Activated CD4-positive, alpha-beta memory T cell treated with anti-CD3 and anti-CD28 coated beads for 36 hours (primary cell): ENCODE measurements at places on chromosomes 13 and 19. TPM values are rescaled to one million over a fixed set of nuclear protein-coding genes. Genes with fewer than 3 reads are reported as not detected.

DNA sequence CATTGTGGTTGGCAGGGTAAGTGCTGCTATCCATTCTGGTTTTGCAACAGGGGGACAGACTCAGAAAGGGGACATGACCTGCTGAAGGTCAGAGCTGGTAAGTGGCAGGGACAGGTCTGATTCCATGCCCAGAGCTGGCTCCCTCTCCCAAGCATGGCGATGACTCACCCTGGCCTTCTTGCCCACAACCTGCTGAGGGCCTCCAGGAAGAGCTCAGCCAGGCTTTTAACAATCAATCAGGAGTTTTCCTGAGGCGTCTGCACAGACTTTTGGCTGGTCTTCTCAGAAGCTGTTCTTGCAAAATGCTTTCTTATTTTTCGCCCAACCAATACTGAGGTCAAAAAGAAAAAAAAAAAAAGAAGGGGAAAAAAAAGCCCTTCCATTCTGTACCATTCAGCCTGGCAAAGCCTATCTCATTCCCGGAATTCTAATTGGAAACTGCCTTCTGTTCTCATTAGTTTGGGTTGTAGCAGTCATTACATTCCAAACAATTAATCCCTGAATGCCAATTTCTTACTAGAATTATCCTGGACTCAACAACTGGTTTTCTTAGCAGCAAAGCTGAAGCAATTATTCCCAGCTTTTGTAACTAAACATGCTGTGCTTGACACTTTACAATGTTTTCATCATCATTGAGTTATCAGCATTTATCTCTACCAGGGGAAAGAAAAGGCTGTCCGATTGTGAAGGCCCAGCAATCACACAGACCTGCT lies 17.7 kb downstream of the SIAH3 start:
- H3K27me3 ChIP-seq = no peaks in the 10 kb centered on the region
- H3K4me3 ChIP-seq = no peak overlapping the region
- H3K36me3 ChIP-seq = no peaks in the 10 kb centered on the region
- H3K27ac ChIP-seq = no peak overlapping the region
- no peaks in the 10 kb centered on the region for H3K4me1 ChIP-seq

DNA sequence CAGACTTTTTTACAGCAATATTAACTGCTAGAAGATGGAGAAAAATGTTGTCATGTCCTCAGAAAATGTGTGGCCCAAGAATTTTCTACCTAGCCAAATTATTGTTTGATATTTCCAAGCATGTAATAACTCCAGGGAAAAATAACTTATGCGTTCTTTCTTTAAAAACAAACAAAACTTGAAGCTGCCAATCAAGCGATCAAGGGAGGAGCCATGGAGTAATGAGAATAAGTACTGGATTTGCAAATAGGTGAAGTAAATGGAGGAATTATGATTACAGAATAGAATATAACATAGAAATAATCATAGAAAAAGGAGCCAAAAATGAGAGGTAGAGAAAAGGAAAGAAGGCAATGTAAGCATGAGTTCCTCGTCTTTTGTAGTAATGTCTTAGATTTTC lies 225.3 kb downstream of the DLEU7 start:
- H3K4me3 ChIP-seq = no peak overlapping the region
- H3K36me3 ChIP-seq = no peaks in the 10 kb centered on the region
- no peaks in the 10 kb centered on the region for H3K4me1 ChIP-seq

GRCh38 chr19:39637891-39638290 lies 17.8 kb upstream of the LGALS16 start:
- H3K4me3 ChIP-seq = no peak overlapping the region
- H3K4me1 ChIP-seq = no peaks in the 10 kb centered on the region
- no peaks in the 10 kb centered on the region for H3K36me3 ChIP-seq
- no peak overlapping the region for H3K27ac ChIP-seq
- peaks cover 57% of the 10 kb centered on the region for H3K27me3 ChIP-seq

DNA sequence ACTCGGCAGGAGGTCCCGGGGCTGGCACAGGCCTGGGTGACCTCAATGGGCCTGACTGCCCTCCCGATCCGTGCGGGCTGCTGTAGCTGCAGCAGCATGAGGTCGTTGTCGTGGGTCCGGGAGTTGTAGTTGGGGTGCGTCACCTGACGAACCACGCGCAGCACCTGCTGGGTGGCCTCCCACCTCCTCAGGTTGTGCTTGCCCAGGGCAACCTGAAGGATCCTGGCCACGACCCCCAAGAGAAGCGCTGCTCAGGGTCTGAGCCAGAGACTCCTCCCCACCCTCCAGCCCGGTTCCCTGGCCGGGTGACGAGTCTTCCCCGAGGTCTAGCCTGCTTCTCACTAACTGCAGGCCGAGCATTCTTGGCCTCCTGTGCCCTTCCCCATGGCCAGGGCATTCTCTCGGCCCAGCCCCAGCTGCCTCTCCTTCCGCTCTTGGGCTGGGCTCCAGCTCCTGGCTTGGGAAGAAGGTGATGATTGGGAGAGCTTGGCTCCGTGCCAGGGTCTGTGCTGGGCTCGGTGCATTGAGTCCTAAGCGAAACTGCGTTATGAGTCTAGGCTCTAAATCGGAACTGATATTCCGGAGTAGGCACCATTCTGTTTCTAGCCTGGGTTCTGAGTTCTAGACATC lies 3.1 kb downstream of the KLK14 start:
- no peaks in the 10 kb centered on the region for H3K36me3 ChIP-seq
- H3K4me1 ChIP-seq = no peaks in the 10 kb centered on the region
- H3K4me3 ChIP-seq = no peak overlapping the region
- DNase-seq = no peak
- no peak overlapping the region for H3K27ac ChIP-seq
- H3K27me3 ChIP-seq = peaks cover 6% of the 10 kb centered on the region

- H3K36me3 ChIP-seq = no peaks in the 10 kb centered on the region
- H3K27me3 ChIP-seq = peaks cover 17% of the 10 kb centered on the region
- H3K4me3 ChIP-seq = no peak overlapping the region
- H3K4me1 ChIP-seq = peaks cover 17% of the 10 kb centered on the region
Measured at GRCh38 chr19:38952395-38953165, 21.8 kb downstream of the MRPS12 start.

GRCh38 chr13:43227721-43228120 lies 204.3 kb downstream of the DNAJC15 start:
- DNase-seq = no peak
- no peaks in the 10 kb centered on the region for H3K36me3 ChIP-seq
- H3K4me3 ChIP-seq = no peak overlapping the region
- H3K27ac ChIP-seq = no peak overlapping the region
- peaks cover 2% of the 10 kb centered on the region for H3K27me3 ChIP-seq

ADGRE3 gene
- total RNA-seq = not detected

AMH gene
- 2.8 TPM for total RNA-seq

TJP3 gene
- total RNA-seq = 3.1 TPM
